Aorta (tissue), 5 donors: ENCODE measurements at places on chromosomes 12 and 14.
A peak's percentile ranks its signal among the peaks of the same experiment; 100 is the strongest.

DNA sequence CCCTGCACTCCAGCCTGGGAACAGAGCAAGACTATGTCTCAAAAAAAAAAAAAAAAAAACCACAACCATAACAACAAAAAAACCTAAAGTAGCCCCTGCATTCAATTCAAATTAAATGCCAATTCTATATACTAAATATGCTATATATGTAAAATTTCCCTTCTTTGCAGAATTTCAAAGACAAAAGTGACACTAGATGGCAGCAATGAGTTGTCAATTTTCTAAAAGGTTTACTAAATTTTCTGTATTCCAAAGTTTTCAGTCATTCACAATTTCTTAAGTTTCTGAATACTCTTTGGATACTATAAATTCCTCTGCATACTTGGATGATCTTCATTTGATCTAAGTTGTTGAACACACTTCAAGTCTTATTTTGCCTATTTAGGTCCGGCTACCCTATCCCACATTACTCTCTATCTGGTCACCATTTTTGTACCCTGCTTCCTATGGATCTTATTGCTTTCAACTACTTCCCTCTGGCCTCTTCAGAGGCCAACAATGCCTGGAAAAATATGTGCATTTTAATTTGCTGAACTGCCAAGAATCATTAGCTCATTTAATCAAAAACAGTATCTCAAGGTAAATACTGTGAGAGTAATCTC, 27.9 kb downstream of the HNRNPC start:
- no peak for DNase-seq

GRCh38 chr12:14836336-14837210, 6.8 kb downstream of the ART4 start:
- no peak for DNase-seq

- DNase-seq: peak; percentile 54
These were observed 2.3 kb downstream of the PAPLN start for GRCh38 chr14:73239393-73240241.

DNA sequence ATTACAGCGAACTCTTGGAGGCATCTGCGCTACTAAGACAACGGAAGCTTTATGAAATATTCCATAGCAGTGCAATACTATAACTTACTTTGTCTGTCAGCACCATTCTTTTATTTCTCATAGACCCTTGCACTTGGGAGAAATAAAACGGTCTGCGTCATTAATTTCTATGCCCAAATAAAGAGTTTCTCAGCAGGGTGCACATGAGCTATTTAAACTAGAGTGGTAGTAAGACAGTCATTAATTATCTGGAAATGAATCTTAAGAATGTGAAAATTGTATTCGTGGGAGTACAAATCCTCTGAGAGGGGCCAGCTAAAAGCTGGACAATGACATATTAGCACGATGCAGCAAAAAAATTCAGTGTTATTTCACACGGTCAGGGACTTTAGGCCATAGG, 903.4 kb upstream of the FOXG1 start:
- DNase-seq: no peak

DNA sequence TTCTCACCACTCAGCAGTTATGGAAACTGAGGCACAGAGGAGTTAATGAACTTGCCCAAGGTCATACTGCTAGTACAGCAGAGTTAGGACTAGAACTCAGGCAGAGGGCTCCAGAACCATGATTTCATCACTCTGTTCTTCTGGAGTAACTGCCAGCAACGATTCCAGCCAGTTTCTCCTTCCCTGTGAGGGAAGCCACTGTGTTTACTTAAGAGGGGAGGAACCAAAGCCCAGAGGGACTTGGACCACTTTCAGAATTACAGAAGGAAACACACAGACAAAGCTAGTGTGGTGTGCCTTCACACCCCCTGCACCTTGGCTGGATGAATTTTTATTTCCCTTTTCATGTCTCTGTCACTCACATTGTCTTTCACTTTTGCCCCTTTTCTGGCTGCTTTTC, 398.2 kb downstream of the DPF3 start:
- DNase-seq: no peak

GRCh38 chr14:27243365-27243764, 645.5 kb upstream of the NOVA1 start:
- DNase-seq: no peak

DNA sequence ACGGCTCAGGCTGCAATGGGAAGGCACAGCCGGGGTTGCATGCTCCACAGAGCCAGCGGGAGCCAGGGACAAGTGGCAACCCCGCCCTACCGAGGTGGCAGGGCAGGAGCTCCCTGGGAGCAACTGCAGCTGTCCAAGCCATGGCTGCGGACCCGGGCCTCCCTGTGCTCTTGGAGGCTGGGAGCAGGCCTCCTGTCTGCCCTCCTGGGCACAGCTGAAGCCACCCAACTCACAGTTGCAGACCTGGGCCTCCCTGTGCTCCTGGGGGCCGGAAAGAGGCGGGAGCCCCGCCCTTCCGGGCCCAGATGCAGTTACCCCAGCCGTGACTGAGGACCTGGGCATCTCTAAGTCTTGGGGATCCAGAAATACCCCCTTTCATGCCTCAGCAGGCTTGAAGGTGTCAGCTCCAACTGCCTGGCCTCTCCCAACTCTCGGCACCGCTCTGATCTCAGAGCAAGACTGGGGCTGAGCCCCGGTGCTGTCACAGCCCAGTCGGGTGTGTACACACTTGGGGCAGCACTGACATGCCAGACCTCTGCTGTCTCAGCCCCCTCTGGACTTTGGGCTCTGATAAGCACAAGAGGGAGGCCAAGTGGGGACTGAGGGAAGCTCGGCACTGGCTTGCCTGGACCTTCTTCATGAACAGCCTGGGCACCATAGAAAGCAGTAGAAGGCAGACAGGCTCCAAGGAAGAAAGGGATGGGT, 7.5 kb upstream of the RASSF9 start:
- DNase-seq: no peak

- DNase-seq: no peak
These were observed 14.8 kb upstream of the BLTP3B start for GRCh38 chr12:100157427-100157821.

DNA sequence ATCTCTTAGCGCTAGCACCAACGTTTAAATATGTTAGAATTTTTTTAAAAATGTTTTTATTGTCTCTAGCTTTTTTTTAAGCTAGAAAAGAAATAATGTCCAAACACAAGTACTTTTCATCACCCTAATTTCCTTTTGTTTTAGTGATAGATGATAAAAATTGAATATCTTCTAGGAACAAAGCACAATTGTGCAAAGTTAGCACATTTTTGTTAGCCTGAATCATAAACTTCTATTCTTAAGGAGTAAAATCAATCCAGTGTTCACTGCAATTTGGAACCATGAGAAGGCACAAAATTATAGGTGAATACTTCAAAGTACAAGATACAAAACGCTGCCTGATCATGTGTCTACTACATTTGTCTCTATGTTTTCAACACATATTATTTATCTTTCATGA, 408.5 kb upstream of the RPL10L start:
- no peak for DNase-seq

GRCh38 chr12:124869059-124869665, 5.5 kb upstream of the SCARB1 start:
- peak; percentile 72 for DNase-seq

DNA sequence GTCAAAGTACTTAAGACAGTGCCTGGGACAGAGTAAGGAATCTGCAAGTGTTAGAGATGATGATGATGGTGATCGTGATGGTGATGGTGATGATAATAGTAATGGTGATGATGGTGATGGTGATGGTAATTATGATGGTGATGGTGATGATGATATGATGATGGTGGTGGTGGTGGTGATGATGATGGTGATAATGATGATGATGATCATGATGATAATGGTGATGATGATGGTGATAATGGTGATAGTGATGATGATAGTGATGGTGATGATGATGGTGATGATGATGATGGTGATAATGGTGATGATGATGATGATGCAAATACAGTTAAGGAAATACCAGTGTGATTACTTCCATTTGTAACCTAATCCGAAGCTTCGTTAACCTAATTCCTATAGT, 5.2 kb upstream of the TMEM132C start:
- DNase-seq: no peak

GRCh38 chr12:92546635-92547348, 156.0 kb upstream of the PLEKHG7 start:
- no peak for DNase-seq

DNA sequence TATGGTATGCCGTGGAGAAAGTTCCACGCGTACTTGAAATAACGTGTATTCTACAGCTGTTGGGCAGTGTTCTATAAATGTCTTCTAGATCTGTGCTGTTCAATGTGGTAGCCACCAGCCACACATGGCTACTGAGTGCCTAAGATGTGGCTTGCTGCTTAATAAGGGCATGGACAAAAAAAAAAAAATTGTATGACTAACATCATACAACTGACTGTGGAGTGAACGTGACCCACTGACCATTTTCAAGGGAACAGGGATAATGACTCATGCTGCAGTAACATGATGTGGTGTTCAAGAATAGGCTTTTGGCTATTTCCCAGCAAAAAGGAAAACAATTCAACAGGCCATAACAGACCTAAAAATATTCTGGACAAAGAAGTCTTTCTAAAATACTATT, 13.0 kb downstream of the ATG14 start:
- DNase-seq: no peak

DNA sequence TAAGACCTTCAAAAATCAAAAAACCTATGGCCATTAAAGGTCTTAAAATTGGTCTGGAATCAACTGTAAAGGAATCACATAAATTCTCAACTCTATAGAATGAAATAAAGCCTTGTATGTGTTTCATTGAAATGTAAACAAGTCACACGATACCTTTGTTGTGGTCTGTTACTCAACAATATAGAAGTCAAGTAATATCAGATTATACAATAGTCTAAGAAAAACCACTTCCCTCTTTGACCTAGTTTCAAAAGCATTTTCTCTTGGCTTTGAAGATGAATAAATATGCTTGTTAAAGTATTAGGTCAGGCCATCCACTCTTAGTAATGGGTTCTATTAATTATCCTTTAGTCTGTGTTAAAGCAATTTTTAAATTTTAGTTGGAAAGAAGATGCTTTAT, 79.8 kb upstream of the DIO2 start:
- DNase-seq: no peak

DNA sequence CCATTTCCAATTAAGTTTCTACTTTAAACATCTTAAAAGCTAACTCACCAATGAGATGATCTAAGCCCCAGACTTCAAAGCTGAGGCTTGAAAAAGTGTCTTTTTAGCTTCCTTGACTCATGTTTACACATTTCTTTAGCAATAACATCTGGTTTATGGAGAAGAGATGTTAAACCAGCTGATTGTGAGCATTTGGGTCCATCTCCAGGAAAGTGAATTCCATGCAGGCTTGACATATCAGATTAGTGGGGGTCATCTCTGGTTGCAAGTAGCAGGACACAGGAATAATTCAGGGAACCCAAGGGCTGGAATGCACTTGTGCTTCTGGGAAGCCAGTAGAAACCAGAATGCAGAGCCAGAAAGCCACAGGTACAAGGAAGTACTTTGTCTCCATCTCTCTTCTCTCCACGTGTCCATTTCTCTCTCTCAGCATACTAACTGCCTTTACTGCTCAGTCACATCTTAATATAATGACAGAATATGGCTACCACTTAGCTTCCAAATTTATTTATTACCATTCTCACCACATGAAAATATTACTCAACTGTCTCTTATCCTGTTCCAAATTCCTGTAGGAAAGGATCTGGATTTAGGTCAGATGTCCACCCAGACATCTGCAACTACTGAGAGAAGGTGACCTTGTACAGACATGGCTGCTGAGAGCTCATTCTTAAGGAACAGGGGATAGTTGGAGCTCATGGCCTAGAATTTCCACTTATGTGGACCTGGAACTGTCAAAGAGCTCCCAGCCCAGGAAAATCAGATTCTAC, 104.4 kb downstream of the SCN8A start:
- DNase-seq: no peak

- no peak for DNase-seq
These were observed 58.8 kb upstream of the GPR68 start for GRCh38 chr14:91303091-91303923.

DNA sequence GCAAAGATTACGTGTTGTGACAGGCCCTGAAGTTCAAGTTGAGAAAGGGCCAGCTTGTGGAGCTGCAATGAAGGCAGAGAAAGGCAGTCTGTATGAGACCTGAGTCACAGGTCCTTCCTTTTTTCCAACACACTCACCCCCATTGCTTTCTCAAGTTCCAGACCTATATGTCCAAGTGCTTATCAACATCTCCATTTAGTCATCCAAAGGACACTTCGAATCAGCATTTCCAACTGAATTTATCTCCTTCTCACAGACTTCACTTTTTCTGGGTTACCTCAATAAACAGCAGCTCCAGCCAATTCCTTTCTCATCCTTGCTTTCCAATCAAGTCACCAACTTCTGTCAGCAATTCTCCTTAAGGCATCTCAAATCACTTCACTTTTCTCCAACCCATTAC, 56.4 kb upstream of the KIF21A start:
- DNase-seq: no peak

- DNase-seq: no peak
These were observed 134.0 kb downstream of the PRKCH start for GRCh38 chr14:61455351-61455750.

GRCh38 chr12:69555461-69555860, 29.8 kb upstream of the CCT2 start:
- DNase-seq: no peak

- no peak for DNase-seq
These were observed 509.6 kb downstream of the VRK1 start for GRCh38 chr14:97306760-97307246.

DNA sequence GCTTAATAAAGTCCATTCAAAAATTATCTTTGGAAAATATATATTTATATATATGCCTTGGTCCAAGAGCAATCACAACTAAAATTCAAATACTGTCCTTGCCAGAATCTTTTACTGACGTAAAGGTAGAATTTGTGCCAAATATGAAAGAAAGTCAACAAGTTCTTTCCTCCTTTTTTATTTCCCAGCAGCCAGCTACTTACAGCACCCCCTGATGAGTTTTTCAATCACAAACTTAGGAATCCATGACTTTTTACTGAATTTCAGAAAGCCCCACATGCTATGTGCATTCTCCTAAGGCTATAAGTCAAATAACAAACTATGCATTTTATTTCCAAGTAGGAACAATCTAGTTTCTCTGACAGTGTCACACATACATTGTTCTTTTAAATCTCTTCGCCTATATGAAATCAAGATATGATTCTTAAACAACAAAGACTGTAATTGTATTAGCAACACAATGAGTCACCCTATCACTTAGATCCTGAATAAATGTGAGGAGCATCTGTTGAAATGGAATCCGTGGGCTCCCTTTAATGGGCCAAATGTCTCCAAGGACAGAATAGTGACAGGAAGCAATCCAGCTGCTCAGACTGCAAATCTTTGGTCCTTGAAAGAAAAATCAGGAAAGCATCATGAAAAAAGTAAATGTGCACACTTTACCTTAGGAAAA, 271.4 kb downstream of the DUSP6 start:
- DNase-seq: no peak
